Dermis blood vessel endothelial cell (primary cell): ENCODE measurements at places on chromosomes 6 and 20. TPM values are rescaled to one million over a fixed set of nuclear protein-coding genes. Genes with fewer than 3 reads are reported as not detected.

Gene TREM2
- not detected in 2 replicates for total RNA-seq

Gene RHAG
- not detected in 2 replicates for total RNA-seq

Gene CCM2L
- 31.1 and 35.5 TPM in 2 replicates for total RNA-seq

Gene BMP2
- 23.1 and 33.7 TPM in 2 replicates for total RNA-seq

Gene LPA
- not detected in 2 replicates for total RNA-seq

Gene PNLDC1
- 0.51 TPM in 1 of 2 replicates, not detected in the other for total RNA-seq

GRCh38 chr6:105501826-105502344, 99.0 kb upstream of the PREP start:
- no peak for DNase-seq

- DNase-seq = no peak
Measured at GRCh38 chr20:52201395-52201794, 9.8 kb upstream of the ZFP64 start.

GRCh38 chr6:148343047-148343782, 577 bp downstream of the SASH1 start:
- DNase-seq = peak; percentile 48

GRCh38 chr20:31560746-31561598, 44.1 kb upstream of the ID1 start:
- DNase-seq = peak; percentile 95

DNA sequence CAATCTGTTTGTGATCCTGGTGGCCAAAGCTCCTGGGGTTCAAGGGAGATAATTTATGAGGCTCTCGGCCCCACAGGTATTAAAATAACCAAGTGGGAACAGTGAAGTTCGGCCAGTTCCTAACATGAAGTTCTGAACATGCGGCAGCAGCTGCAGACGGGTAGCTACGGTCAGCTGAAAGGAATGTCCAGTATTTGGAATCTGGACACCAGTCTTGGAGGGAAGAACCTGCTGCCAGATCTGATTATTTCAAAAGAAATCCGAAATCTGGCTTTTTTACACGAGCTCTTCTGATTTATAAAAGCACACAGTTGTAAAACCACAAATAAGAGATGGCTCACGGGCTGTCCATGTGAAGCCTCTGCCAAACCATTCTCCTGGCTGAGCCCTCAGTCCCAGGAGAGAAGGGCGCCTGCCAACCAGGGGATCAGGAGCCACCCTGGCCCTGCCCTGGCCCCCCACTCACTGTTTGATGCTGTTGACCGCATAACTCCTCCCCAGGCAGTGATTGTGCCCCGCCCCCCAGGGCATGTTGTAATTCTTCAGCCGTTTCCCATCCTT, 28.2 kb upstream of the KCNB1 start:
- no peak for DNase-seq

DNA sequence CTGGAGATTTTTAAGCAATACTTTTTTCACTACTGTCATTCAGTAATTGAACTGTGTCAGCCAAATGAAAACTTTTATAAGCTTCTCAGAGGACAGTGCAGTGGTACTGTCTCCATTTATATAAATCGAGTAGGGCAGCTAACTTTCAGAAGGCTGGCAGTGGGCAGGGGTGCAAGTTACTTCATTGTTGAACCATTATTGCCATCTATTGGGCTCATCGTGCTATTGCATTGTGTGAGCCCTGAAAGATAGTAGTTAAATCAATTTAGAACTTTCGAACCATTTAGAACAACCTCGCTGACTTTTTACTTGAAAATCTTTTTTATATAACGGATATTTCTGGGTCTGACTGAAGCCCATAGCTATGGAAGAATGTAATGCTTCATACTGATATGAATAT, 347.8 kb upstream of the PLCB4 start:
- peak; percentile 85 for DNase-seq

- no peak for DNase-seq
Measured at GRCh38 chr6:104623052-104623690, 236.5 kb downstream of the HACE1 start.
